Stimulated activated CD8-positive, alpha-beta memory T cell treated with anti-CD3 and anti-CD28 coated beads, Interleukin-4, amount 100 ng/mL, for 1 hour (primary cell): ENCODE measurements at places on chromosomes 11 and 22.

DNA sequence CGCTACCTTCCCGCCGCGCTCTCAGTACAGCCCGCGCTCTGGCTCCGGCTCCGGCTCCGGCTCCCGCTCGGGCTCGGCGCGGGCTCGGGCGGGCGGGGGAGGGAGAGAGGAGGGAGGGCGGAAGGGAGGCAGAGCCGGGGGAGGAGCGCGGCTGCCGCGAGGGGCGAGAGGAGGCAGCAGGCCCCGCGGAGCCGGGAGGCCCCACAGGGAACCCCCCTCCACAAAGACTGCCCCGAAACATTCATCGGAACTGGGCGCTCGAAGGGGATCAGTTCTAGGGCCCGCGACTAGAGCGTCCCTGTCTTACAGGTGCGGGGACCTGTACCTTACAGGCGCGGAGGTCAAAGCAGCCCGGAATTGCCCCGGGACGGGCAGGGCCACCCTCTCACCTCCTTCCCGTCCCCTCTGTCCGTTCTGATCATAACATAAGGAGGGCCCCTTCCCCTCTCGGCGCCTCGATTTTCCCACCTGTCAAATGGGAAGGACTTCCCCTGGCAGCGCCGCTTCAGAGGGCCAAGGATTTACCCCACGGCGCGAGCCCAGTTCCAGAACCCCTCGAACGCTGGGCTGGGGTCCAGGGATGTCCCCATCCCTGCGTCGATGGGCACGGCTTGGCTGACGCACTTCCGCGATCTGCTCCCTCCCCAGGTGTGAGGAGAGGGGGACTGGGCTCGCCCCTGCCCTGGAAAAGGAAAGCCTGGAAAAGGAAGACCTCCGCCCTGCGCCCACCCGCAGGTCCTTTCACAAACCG, at the start of gene SHISA8:
Gene SHISA8 (minus strand): TSS at position 40 of the 751 bp plus-strand sequence. CDS start 407 bp downstream, outside the sequence.
- DNase-seq, result peak; percentile 36

- DNase-seq, result no peak
Observed at GRCh38 chr11:62315431-62315830, 16.6 kb upstream of the SCGB1D4 start.

DNA sequence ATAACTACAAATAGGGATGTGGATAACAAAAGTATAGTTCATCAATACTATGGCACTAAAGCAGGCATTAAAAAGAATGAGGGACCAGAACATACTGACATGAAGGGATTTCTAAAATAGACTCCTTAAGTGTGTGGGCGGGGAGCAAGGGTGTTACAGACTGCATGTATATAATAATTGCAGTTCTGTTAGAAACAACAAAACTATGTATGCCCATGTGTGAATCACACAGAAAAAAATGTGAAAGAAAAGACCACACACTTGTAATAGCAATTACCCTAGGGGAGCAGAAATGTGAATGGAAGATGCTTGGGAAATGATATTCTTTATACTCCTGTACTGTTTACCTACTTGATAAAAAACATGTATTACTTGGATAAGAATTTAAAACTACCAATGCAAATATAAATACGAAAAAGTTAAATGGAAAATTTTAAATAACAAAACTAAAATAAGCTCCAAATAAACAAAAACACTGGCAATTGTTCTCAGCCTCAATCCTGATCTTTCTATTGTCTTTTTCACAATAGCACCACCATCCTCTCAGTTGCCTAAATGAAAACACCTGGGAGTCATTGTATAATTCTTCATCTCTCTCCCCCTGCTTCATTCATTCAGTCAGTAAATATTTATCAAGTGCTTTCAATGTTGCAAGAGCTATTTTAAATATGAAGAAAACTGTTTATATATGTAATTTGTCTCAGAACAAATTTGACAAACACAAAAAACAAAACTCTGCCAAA, 129.8 kb downstream of the FCHSD2 start:
- no peak for DNase-seq

DNA sequence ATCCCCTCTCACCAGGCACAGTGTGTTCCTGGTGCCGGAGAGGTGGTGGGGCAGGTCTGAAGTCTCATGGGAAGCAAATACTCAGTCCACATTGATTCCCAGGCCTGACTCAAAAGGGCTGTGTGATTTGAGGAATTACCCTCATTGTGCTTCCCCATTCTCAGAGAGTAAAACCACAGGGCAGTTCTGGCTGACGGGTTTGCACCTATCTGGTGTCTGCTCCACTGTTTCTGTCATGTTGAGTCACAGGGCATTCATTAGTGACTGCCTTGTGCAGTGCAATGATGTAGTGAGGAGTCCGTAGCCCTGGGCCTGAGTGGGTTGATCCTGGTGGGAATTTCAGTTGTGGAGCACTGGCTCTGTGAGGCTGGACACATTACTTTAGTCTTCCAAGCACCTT, 85.2 kb upstream of the ARHGAP20 start:
- DNase-seq, result no peak

DNA sequence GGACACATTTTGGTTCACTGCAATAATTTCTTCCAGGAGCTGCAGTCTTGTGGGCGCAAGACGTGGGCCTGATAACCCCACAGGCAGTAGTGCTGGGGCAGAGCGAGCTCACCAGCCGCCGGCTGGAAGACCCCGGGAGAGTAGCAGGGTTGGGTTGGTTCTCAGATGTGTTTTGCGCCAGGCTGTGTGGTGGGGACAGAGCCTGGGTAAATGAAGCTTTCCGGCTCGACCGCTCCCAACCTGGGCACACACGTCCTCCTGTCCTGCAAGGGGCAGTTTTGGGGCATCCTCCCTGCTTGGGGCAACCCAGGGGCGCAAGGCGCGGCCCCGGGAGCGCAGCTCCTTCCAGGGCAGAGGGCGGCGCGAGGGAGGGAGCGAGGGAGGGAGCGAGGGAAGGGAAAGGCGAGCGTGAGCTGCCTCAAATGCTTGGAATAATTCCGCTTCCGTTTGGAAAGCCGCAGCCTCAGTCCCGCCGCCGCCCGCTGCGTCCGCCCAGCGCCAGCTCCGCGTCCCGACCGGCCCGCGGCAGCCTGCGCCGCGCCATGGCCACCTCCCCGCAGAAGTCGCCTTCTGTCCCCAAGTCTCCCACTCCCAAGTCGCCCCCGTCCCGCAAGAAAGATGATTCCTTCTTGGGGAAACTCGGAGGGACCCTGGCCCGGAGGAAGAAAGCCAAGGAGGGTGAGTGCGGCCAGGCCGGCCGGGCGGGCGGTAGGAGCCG, at the start of gene PARVA:
Gene PARVA (plus strand): TSS at position 466 of the 718 bp plus-strand sequence. CDS start 77 bp downstream, at position 543.
- no peak for DNase-seq

DNA sequence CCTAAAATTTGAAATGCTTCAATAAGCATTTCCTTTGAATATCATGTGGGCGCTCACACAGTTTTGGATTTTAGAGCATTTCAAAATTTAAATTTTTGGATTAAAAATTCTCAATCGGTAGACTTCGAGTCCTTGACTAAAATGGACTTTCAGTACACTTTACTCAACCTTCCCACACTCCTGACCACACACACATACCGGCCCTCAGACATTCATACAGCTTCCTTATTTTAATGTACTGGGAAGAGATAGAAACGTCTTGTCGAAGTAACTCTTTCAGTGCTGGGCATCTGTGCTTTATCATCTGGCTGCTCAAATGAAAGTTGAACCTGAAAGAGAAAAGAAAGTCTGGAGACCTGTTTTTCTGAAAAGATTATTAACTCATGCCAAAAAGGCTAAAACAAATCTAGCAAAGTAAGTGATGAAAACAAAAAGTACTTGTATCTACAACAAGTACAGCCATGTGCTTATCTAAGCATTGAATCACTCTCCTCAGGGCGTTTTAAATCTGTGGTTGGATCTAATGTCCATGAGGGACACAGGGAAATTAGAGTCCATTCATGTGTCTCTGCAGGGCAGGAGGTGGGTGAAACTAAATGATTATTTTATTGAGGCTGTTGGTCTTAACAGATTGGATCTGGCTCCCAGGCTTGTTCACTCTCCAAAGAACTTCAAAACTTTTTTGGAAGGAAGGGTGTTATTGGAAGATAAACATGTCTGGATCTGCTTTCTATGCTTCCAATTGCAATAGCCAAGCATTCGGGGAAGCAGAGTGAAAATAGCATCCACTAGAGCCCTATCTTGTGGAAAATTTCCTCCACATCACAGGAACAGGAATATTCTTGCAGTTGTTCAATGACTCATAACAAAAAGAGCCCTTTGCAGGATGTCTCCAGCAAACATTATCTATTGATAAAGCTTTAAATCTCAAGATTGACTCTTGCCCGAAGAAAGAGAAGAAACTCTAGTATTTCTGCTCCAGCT, 47.0 kb downstream of the CARD18 start:
- no peak for DNase-seq

DNA sequence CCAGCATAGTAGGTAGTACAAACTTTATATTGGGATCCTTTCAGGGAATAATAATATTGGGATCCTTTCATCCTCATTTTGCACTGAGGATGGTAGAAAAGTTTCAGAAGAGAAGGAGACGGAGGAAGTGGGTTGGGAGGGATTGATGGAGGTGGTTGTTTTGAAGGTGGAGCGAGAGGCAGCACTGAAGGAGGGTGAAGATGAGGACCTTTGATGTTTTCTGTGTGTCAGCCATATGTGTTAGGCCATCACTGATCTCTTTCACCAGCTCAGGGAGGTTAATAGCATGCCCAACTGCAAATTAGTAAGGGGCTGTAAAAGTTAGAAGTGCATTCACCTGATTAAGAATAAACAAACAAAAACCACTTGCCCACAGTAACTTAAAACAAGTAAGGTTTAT, 275.5 kb upstream of the B3GAT1 start:
- no peak for DNase-seq

DNA sequence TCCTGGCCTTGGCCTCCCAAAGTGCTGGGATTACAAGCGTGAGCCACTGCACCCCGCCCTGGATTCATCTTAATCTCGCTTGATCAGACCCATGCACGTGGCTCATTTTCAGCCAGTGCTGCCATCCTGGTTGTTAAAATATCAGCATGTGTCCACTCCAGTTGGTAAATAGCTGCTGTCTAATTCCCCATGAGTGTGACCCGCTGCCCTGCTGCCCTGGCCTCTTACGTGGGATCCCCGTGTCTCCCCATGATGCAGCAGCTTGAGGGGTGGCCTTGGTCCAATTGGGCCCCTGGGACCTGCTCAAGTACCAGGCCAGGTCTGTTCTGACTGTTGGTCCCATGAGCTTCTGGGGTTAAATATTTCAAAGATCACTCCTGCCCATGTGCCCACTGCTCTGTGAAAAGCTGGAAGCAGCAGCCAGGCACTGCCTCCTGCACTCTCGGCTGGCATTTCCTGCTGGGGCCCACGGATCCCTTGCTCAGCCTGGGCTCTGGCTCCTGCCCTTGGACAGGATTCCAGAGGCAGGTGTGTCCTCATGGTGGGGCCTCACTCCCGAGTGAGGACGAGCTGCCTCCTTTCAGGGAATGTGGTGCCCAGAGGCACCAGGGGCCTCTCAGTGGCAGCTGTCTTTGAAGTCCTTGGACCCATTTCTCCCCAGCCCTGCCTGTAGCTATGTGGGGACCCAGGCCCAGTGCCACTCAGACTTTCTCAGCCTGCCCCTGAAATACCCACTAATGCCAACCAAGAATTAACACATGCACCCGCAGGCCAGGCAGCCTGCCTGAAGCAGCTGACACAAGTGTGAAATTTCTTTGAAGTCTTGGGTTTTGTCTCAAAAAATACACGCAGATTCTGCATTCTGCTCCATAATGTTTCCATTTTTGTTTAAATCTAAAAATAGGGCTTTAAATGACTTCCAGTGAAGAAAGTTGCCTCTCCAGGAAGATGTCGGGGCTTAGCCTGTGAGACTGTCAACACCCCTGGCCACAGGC, 38.1 kb upstream of the PRDM11 start:
- no peak for DNase-seq

GRCh38 chr11:45578316-45578715, 87.1 kb downstream of the CHST1 start:
- no peak for DNase-seq

DNA sequence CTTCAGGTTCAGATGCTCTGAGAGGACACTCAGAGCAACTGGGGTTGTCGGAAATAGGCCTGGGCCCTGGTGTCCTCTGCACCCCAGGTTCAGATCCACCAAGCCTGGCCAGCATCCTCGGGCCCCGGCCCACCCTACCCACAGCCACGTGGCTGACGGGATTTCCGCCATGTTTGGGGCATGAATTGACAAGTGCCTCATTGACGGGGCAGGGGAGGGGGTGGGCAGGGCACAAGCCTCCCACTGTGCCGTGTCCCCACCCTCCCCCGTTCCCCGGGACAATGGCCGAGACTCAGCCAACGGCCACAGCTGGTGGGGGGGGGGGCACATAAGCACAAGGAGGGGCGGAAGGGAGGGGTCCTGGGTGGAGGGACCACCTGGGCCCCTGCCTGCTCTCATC, 8.5 kb downstream of the MYRF start:
- DNase-seq, result no peak

- no peak for DNase-seq
Observed at GRCh38 chr11:121368364-121369240, 76.0 kb downstream of the SC5D start.

GRCh38 chr22:41305646-41306045, 4.3 kb downstream of the ZC3H7B start:
- no peak for DNase-seq

- no peak for DNase-seq
Observed at GRCh38 chr11:119772641-119773415, 43.8 kb upstream of the NECTIN1 start.

DNA sequence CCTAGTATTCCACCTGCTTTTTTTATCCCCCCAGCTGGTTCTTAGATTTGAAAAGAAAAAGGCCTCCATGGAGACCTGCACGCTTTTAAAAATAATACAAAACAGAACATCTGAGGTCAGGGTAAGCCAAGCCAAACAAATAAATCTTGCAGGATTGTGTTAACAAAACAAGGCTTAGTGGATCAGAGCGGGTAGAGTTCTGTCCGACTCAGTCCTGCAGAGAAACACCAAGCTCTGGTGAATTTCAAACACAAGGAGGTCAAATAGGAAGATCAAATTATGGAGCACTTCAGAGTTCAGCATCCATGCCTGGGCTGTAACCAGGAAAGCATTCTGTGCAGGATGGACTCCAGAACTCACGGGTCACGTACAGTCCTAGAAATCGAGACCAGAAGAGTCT, 86.9 kb downstream of the SYN3 start:
- no peak for DNase-seq

- DNase-seq, result no peak
Observed at GRCh38 chr11:114209904-114210303, 86.3 kb upstream of the NNMT start.

DNA sequence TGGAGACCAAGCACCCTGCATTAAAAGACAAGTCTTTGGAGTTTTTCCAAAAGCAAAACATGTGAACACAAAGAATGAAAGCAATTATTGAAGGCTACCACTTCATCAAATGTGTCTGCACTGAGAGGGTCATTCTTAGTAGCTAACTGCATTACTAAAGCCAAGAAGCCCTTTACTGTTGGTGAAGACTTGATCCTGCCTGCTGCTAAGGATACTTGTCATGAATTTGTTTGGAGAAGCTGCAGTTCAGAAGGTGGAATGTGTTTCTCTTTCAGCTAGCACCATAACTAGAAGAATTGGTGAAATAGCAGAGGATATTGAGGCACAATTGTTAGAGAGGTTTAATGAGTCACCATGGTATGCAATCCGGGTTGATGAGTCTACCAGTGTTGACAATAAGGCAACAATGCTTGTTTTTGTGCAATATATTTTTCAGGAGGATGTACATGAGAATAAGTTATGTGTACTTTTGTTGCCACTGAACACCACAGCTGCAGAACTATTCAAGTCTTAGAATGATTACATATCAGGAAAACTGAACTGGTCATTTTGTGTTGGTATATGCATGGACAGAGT, 457.3 kb upstream of the ISX start:
- DNase-seq, result no peak

- DNase-seq, result no peak
Observed at GRCh38 chr22:19892257-19892879, 37.7 kb upstream of the GNB1L start.
